ENCODE measurements at places on chromosomes 5 and 9. TPM values are rescaled to one million over a fixed set of nuclear protein-coding genes. Genes with fewer than 3 reads are reported as not detected.
A peak's percentile ranks its signal among the peaks of the same experiment; 100 is the strongest.

- no peaks in the 10 kb centered on the region for H3K27me3 ChIP-seq
- peaks cover 3% of the 10 kb centered on the region for H3K4me1 ChIP-seq
- peak within 1 kb of the TSS; percentile 62 for H3K4me3 ChIP-seq
- peak within 1 kb of the TSS; percentile 85 for H3K27ac ChIP-seq
- peak; percentile 82 for DNase-seq
- no peaks in the 10 kb centered on the region for H3K36me3 ChIP-seq
These were observed at the start of gene HACD4 for GRCh38 chr9:21031091-21031807. Gene HACD4 (minus strand): TSS chr9:21031640. CDS start chr9:21031590, 50 bp downstream.

DNA sequence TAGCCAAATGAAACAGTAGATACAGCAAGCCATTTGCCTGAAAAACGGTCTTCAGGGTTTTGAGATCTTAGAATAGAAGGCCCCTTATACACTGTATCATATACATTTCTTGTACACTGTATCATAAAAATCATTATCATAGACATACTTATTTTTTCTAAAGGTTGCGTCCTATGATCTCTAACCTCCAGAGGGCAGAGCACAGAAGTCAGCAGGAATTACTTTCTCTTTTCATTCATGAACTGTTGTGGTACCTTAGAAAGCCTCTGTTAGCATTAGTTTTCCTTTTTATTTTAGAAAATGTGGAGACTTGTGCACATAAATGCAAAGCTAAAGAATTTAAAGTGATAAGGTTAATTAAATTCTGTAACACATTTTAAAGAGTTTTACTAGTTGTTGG is 115.4 kb downstream of the OXCT1 start:
- no peak overlapping the region for H3K4me3 ChIP-seq
- DNase-seq, result no peak
- H3K27ac ChIP-seq, result no peak overlapping the region
- H3K27me3 ChIP-seq, result no peaks in the 10 kb centered on the region

SLC6A7 gene
- total RNA-seq, result not detected

GRCh38 chr5:124289641-124290311 is 456.7 kb downstream of the ZNF608 start:
- no peak overlapping the region for H3K4me3 ChIP-seq
- no peak overlapping the region for H3K27ac ChIP-seq
- no peak for DNase-seq
- no peaks in the 10 kb centered on the region for H3K27me3 ChIP-seq
- H3K36me3 ChIP-seq, result no peaks in the 10 kb centered on the region

GRCh38 chr5:88374391-88374790 is 105.7 kb upstream of the TMEM161B start:
- no peaks in the 10 kb centered on the region for H3K27me3 ChIP-seq
- H3K4me1 ChIP-seq, result no peaks in the 10 kb centered on the region
- H3K27ac ChIP-seq, result no peak overlapping the region
- H3K4me3 ChIP-seq, result no peak overlapping the region
- H3K36me3 ChIP-seq, result no peaks in the 10 kb centered on the region

- H3K27ac ChIP-seq, result no peak overlapping the region
- H3K27me3 ChIP-seq, result no peaks in the 10 kb centered on the region
- H3K4me1 ChIP-seq, result peaks cover 20% of the 10 kb centered on the region
These were observed 2.9 kb downstream of the ARSK start for GRCh38 chr5:95557841-95558240.

DNA sequence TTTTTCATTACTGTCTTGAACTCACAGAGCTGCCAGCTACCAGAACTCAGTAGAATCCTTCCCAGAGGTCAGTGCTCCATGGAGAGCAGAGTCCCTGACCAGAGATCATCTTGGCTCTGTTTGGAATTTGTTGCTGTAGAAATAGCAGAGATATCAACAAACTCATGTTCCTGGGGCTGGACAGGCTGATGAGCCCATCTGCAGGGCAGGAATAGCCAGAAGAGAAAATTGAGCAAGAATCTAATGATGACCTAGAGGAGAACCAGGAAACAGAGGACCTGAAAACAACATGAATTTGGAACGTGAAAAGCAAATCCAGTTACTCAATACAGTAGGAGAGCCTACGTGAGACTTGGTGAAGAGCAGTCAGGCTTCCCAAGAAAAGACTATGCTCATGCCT is 437.8 kb downstream of the PLK2 start:
- peaks cover 18% of the 10 kb centered on the region for H3K4me1 ChIP-seq
- H3K36me3 ChIP-seq, result no peaks in the 10 kb centered on the region
- H3K27me3 ChIP-seq, result no peaks in the 10 kb centered on the region
- DNase-seq, result no peak
- no peak overlapping the region for H3K27ac ChIP-seq

DDX4 gene
- total RNA-seq, result not detected

- H3K36me3 ChIP-seq, result no peaks in the 10 kb centered on the region
- H3K4me3 ChIP-seq, result no peak overlapping the region
- no peaks in the 10 kb centered on the region for H3K27me3 ChIP-seq
- H3K27ac ChIP-seq, result no peak overlapping the region
- no peak for DNase-seq
- H3K4me1 ChIP-seq, result no peaks in the 10 kb centered on the region
These were observed 156.3 kb downstream of the ELAVL2 start for GRCh38 chr9:23669776-23670175.

DNA sequence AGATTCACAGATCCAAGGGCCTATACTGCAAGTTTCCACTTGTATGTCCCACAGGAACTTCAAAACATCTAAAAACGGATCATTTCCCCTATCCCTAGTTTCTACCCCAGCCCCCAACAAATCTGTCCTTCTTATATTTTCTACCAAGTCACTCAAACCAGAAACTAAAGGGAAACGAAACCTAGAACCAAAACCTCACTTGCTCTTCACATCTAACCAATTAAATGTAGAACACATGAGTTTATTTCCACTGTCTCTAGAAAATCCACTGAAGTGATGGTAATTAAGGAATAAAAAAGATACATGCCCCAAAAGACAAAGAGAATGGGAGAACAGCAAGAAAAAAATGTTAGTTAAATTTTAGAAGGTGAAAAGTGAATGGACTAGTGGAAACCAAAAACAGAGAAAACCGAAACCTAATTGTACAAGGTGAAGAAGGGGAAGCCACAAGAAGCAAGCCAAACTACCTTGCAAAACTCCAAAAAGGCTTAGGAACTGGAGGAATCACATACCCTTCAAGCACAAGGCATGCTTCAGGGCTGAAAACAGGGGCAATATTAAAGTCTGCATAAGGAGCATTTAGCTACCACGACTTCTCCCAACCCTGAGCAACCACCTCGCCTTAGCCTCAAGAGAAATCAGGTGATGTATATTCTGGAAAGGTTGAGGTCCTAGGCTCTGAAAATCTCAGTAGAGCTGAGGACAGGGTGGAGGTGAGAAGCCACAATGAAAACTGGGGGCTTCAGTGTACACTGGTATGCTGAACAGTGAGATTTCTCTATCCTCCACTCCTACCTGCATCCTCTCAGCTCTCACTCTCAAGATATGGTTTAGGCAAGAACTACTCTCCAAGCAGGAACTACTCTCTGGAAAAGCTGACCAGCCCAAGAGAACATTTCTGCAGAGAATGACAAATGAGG is 11.1 kb downstream of the SMU1 start:
- H3K27me3 ChIP-seq, result no peaks in the 10 kb centered on the region
- no peak overlapping the region for H3K4me3 ChIP-seq
- no peak overlapping the region for H3K27ac ChIP-seq
- H3K36me3 ChIP-seq, result peaks cover 97% of the 10 kb centered on the region
- DNase-seq, result no peak

DNA sequence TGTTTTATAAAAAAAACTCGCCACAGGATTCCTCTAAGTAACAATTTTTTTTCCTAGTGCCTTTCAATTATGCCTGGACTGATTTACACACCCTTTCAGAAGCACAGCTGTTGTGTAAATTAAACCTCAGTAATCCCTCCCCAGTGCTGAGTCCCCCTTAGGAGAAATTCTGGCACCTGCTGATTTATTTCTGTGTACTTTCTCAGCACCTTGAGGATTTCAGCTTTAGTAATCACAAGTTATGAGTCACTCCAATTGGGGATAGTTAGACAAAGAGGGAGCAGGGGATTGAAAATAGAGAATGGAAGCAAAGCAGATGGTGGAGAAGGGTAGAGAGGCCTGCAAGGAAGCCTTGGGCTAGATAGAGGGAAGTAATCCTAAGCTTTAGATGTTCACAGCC is 171.7 kb downstream of the TTLL11 start:
- DNase-seq, result no peak
- no peak overlapping the region for H3K4me3 ChIP-seq
- H3K36me3 ChIP-seq, result no peaks in the 10 kb centered on the region
- no peak overlapping the region for H3K27ac ChIP-seq

PCDHB16 gene
- 4.1 TPM for total RNA-seq

DNA sequence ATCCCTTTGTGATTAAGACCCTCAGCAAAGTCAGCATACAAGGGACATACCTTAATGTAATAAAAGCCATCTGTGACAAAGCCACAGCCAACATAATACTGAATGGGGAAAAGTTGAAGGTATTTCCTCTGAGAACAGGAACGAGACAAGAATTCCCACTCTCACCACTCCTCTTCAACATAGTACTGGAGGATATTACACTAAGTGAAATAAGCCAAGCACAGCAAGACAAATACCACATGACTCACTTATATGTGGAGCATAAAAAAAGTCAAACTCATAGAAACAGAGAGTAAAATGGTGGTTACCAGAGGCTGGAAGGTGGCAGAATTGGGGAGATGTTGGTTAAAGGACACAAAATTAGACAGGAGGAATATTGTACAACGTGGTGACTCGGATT is 118.1 kb upstream of the NFIL3 start:
- DNase-seq, result no peak
- H3K27me3 ChIP-seq, result no peaks in the 10 kb centered on the region
- H3K4me3 ChIP-seq, result no peak overlapping the region
- no peak overlapping the region for H3K27ac ChIP-seq
- H3K36me3 ChIP-seq, result no peaks in the 10 kb centered on the region

- no peak overlapping the region for H3K4me3 ChIP-seq
- no peaks in the 10 kb centered on the region for H3K36me3 ChIP-seq
- H3K4me1 ChIP-seq, result no peaks in the 10 kb centered on the region
- H3K27ac ChIP-seq, result no peak overlapping the region
These were observed 192.3 kb upstream of the TLX3 start for GRCh38 chr5:171116719-171117118.

DNA sequence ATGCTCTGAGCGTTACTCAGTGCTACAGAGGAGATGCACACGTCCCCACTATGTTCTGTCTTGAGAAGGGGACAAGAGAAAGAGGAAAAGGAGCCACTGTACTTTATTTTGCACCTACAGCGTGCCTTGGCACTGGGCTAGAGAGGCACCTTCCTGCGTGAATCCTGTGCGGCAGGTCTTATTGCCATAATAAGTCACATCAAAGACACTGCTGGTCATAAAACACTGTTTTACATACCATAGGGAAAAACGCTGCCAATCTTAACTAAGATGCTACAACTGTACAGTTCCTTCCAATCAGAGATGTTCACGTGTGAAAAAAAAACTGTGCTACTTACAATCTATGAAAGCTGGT is 48.1 kb downstream of the NEURL1B start:
- DNase-seq, result no peak
- H3K36me3 ChIP-seq, result no peaks in the 10 kb centered on the region
- H3K4me1 ChIP-seq, result peaks cover 33% of the 10 kb centered on the region
- H3K4me3 ChIP-seq, result no peak overlapping the region
- H3K27me3 ChIP-seq, result no peaks in the 10 kb centered on the region

- DNase-seq, result peak; percentile 87
- H3K27ac ChIP-seq, result peak overlapping the region; percentile 86
- H3K27me3 ChIP-seq, result no peaks in the 10 kb centered on the region
- H3K36me3 ChIP-seq, result peaks cover 12% of the 10 kb centered on the region
- H3K4me3 ChIP-seq, result peak overlapping the region; percentile 86
- H3K4me1 ChIP-seq, result peaks cover 45% of the 10 kb centered on the region
These were observed 1.3 kb downstream of the NOTCH1 start for GRCh38 chr9:136544548-136544963.

LRRC70 gene
- 2.4 TPM for total RNA-seq

DNA sequence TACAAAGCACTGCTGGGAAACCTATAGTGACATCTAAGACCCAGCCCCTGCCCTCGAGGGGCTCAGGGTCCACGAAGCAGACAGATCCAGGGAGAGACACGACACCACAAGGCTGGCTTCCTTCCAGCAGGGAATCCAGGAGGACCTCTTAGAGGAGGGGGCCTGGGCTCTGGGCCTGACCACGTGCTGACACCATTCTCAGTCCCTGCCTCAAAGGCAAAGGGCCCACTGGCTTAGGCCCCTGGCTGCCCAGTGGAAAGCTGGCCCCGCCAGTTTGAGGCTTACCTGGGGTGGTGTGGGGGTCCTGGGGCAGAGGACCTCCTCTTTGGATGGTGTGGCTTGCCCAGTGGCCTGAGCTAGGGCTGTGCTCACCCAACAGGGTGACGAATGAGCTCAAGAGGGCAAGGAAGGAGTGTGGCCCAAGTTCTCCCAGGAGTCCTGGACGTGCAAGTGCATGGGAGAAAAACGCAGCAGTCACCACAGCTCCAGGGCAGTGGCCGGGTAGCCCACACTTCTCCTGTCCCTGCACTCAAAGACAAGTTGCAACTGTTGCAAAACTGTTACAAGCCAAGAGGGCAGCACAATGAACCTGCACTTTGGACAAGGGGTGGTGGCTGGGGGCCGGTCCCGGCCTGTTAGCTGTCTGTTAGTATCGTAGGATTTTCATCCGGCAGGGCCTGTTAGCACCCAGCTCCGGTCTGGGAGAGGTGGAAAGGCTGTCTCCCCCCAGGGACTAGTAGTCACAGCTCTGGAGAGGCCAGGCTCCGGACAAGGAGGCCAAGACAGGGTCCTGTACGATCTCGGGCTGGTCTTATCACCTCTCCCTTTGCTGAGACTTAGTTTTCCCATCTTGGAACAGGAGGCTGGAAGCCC is 1.5 kb upstream of the SARDH start:
- DNase-seq, result peak; percentile 56
- no peaks in the 10 kb centered on the region for H3K36me3 ChIP-seq
- H3K27me3 ChIP-seq, result no peaks in the 10 kb centered on the region
- H3K4me3 ChIP-seq, result no peak overlapping the region
- peaks cover 13% of the 10 kb centered on the region for H3K4me1 ChIP-seq
- H3K27ac ChIP-seq, result no peak overlapping the region

- H3K27ac ChIP-seq, result no peak overlapping the region
- H3K4me3 ChIP-seq, result no peak overlapping the region
- H3K4me1 ChIP-seq, result no peaks in the 10 kb centered on the region
- H3K36me3 ChIP-seq, result peaks cover 16% of the 10 kb centered on the region
- H3K27me3 ChIP-seq, result no peaks in the 10 kb centered on the region
These were observed 33.1 kb downstream of the APTX start for GRCh38 chr9:32968101-32969011.

DNA sequence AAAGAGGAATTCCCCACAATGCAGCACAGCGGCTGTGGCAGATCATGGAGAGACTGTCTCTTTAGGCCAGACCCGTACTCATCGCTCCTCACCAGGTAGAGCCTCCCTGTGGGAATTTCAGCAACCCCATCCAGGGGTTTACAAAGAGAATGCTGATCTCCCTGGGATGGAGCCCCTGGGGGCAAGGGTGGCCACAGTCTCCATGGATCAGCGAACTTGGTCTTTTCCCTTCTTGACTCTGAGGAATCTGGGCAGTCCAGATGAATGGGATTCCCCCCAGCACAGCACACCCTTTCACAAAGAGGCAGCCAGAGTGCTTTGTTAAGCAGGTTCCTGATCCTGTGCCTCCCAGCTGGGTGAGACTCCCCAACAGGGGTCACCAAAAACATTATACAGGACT is 108.7 kb upstream of the RGMB start:
- H3K27me3 ChIP-seq, result no peaks in the 10 kb centered on the region
- no peaks in the 10 kb centered on the region for H3K4me1 ChIP-seq
- H3K27ac ChIP-seq, result no peak overlapping the region
- no peaks in the 10 kb centered on the region for H3K36me3 ChIP-seq

GPR150 gene
- total RNA-seq, result 0.49 TPM

- H3K4me1 ChIP-seq, result no peaks in the 10 kb centered on the region
- no peak for DNase-seq
- no peaks in the 10 kb centered on the region for H3K27me3 ChIP-seq
These were observed 441.8 kb upstream of the SGCD start for GRCh38 chr5:155885199-155885598.

- H3K36me3 ChIP-seq, result no peaks in the 10 kb centered on the region
- no peak overlapping the region for H3K27ac ChIP-seq
- H3K4me3 ChIP-seq, result no peak overlapping the region
- no peak for DNase-seq
These were observed 49.6 kb downstream of the ANKRD55 start for GRCh38 chr5:56183506-56183905.

TOPORS gene
- 14.6 TPM for total RNA-seq

All from upper lobe of right lung (tissue), 1 donor.